ENCODE measurements at places on chromosomes 12 and 14.

DNA sequence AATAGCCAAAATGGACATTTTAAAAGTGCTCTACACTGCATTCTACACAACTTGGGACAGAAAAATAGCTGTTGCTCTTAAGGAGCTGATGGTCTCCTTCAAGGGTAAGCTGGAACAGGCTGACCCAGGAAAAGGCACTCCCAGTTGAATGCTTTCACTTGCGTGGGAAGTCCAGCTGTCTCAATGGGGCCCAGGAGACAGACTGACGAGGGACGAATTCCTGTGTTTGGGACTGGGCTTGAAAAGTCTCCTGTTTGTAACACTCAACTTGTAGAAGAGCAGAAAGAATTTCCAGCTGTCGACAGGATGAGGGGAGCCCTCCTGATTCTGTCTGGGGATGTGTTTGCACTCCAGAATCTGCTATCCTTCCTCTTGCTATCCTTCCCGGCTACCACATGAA lies 180.8 kb downstream of the ZFP36L1 start:
- no peak for DNase-seq

GRCh38 chr12:3538466-3539030 lies 47.5 kb downstream of the PRMT8 start:
- DNase-seq = no peak

- DNase-seq = no peak
These were observed 21.4 kb downstream of the SYNE3 start for GRCh38 chr14:95495076-95495475.

DNA sequence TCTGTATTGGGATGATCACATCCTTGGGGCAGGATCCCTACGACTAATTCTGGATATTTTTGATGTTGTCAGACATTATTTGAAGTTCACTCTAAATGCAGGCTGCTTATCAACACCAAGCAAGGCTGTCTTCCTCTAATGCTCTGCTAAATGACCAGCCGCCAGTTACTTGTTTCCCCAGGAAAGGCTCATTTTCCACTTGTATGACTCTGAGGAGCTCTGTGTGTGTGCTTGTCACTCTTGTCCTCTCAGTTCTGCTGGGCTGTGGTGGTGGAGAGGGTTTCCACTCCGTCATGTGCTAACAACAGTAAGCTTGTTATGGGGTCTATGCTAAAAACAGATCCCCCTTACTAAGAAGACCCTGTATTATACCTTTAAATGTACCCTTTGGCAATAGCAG lies 42.1 kb downstream of the ATL1 start:
- DNase-seq = no peak

DNA sequence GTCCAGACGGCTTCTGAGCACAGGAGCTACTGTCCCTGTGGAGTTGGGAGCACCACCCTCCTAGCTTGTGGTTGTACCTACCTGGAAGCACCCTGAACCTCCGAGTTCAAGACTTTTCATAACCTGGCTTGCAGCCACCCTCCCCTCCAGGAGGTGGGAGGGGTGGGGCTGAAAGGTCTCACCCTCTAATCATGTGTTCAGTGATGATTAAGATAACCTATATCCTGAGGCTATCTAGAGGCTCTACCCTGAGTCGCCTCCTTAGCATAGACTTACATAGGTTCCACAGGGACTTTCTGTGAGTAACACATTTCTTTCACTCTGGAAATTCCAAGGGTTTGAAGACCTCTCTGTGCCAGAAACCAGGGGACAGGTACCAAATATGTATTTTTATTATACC lies 146.5 kb downstream of the CFAP54 start:
- no peak for DNase-seq

- no peak for DNase-seq
These were observed 163.9 kb upstream of the VASH1 start for GRCh38 chr14:76597387-76597786.

DNA sequence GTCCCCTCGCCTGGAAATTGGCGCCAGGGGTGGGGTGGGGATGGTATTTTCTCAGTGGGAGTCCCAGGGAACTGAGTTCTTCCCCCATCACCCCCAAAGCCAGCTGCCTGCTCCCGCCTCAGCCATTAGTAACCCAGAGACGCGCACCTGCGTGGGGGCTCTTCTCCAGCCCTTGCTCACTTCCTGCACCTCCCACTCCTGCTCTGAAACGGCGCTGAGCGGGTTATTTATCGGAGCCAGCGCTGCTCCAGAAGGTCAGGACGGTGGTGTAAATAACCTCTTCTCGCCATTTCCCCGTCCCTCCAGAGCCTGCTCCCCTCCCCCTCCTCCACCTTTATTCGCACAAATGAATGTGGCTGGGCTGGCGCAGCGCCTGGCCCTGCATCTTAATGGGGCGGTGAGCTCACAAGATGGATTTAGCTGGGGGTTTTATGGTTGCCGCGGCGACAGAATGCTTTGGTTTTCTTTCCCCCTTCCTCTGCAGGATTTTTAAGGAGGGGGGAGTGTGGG lies 12.2 kb downstream of the GPR84 start:
- DNase-seq = peak; percentile 62

- DNase-seq = peak; percentile 82
These were observed at the start of gene TMEM63C for GRCh38 chr14:77181603-77182437. Gene TMEM63C (plus strand): TSS chr14:77181798. CDS start chr14:77218814, 37,016 bp downstream.

DNA sequence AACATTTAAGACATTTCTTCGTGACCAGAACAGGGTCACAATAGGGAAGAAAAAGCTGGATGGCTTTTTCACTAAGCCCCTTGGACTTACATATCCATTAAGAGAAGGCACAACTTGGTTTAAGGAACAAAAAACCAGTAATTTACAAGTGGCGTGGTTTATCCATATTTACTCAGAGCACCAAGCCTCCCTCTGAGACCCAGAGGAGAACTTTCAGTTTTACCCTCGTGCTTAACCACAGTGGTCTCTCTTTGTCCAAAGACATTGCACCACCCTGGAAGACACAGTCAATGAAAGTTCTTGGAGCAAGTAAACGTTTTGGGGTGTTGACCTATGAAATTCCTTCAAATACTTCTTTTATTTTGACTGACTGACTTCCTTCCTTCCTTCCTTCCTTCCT lies 52.5 kb downstream of the SSPN start:
- no peak for DNase-seq

DNA sequence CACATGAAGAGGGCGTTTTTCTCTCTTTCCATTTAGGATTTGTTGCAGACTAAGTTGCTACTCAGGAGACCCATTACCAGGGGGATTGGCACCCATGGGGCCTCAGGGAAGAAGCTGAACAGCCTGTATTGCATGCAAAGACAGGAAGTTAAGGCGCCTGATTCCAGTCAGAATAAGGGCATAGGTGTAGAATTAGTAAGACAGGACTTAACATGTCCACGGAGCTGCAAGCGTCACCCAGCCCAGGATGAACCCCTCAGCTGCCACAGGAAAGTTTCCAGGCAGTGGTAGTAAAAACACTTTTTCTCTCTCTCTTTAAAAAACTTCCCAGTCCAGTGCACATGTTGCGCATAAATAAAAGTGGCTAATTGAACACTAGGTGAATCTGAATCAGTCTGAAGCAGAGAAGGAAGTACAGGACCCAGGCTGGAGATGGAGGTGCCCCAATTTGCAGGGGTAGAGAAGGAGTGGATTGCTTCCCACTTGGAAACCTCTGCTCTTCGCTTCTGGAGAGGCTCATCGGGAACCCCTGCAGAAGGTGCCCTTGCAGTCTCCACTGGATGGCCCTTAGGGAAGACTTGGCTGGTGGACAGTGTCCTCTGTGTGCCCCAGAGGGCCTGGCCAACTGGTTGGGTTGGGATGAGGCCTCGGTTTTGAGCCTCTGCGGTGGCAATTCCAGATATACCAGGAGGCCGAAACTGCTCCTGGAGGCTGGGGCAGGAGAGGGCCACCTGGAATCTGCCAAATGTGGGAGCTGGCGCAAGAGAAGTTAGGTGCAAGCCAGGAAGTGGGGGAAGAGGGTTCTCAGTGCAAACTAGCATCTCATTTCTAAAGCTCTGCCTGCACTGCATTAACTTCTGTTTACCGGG lies 10.7 kb upstream of the TBX3 start:
- no peak for DNase-seq

GRCh38 chr14:105507247-105507646 lies 16.2 kb downstream of the TEDC1 start:
- no peak for DNase-seq

DNA sequence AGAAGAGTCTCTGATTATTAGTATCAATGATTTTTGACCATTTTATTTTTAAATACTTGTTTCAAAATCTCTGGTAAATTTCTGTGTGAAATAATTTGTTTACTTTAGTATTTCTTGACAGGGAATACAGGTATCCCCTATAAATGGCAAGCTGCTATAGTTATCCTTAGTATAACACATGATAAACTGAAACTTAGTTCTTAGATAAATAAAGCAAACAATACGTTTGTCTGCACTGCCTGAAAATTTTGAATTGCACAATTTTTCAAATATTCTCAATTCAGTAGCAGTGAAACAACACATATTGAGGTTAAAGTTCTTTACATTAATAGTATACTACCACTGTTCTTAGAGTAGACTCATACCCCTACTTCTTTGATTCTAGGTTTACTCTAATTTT lies 26.9 kb downstream of the CNOT2 start:
- no peak for DNase-seq

DNA sequence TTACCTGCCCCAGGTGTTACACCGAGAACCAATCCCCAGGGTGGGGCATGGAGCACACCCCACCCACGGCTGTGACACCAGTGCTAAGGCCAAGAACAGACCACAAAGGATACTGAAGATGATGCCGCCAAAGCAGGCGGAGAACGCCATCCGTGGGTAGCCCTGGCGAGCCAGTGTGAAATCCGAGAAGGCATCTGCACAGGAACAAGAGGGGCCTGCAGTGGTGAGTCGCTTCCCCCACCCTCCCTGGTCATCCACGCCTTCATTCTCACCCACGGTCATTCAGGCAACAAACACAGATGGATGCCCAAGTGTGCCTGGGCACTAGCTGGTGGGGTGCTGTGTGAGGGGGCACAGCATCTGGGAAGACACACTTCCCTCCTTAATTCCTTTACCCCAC lies 28.5 kb downstream of the SLC8B1 start:
- no peak for DNase-seq

- DNase-seq = no peak
These were observed 523.2 kb upstream of the CCDC196 start for GRCh38 chr14:65962952-65963351.

- no peak for DNase-seq
These were observed 98.4 kb upstream of the FZD10 start for GRCh38 chr12:130063866-130064265.

GRCh38 chr14:38205949-38206665 lies 1.6 kb upstream of the SSTR1 start:
- DNase-seq = no peak

DNA sequence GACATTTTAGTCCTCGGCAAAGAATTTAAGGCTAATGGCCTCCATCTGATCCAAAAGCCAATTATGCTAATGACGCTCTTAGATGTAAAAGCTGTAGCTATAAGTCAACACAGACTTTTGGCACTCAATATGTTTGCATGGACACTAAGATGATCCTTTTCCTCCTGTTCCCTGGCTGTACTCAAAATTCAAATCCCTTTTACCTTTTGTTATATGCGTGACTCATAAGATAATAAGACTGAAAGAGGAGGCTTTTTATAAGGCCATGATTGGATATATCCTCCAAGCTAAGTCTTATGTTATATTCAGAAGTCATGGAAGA lies 89.8 kb downstream of the PDZRN4 start:
- no peak for DNase-seq

- DNase-seq = no peak
These were observed 19.6 kb downstream of the EPS8 start for GRCh38 chr12:15769586-15769985.

GRCh38 chr12:114285554-114285953 lies 120.4 kb downstream of the TBX5 start:
- DNase-seq = no peak

- no peak for DNase-seq
These were observed 710.5 kb downstream of the NOVA1 start for GRCh38 chr14:25887251-25887878.

DNA sequence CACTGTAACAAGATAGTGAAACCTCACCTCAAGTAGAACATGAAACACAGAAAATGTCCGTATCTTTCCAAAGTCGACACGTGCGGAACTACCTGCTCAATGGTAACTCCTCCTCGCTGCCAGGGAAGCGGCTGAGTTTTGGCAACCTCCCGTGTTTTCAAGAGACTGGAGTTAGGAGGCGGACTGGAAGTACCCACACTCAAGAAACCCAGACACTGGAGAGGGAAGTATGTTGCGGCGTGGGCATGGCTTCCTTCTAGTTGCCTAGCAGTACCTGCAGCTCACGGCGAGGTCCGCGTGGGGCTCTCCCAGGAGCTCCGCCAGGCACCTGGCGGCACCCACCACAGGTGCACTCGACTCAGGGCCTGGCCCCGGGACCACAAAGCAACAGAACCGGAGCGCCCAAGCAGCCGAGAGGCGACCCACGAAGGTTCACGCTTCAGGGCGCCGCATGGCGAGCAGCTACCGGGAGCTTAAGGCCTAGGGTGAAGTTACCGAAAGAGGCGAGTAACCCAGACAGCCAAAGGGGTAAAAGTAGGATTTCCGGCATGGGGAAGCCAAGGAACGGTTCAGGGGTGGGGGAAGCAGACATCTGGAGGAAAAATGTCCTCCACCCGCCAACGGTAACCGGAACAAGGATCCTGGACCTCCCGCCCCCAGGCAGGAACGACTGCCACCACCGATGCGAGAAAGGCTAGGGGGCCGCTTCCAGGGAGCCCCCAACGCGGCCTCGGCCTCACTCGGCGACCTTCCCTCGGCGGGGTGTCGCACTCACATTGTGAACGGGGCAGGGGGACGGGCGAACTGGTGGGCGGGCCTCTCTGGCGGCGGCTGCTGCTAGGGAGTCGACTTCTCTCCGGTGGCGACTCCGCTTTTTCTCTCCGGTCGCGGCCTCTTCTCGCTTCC lies 608 bp downstream of the PTGES3 start:
- peak; percentile 74 for DNase-seq

DNA sequence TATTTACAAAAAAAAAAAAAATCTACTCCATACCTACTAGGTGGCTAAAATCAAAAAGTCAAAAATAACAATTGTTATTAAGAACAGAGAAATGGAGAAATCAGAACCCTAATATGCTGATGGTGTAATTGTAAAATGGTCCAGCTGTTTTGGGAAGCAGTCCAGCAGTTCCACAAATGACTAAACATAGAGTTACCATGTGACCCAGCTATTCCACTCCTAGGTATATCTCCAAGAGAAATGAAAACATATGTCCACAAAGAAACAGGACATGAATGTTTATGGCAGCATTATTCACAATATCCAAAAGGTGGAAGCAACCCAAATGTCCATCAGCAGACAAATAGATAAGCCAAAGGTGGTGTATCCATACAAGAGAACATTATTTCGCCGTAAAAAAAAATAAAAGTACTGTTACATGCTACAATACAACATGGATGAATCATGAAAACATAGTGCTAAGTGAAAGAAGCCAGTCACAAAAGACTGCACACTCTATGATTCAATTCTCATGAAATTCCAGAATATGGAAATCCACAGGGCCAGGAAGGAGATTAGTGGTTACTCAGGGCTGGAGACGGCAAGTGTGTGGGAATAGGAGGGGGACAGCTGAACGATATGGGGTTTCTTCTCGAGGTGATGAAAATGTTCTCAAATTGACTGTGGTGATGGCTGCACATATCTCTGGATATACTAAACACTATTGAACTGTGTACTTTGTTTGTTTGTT lies 9.1 kb upstream of the DPF3 start:
- no peak for DNase-seq

Measured in activated T-cell treated with anti-CD3 and anti-CD28 coated beads, Interleukin-2, amount 50 U/mL, for 48 hours (primary cell).